ENCODE measurements at places on chromosomes 2 and 18.

DNA sequence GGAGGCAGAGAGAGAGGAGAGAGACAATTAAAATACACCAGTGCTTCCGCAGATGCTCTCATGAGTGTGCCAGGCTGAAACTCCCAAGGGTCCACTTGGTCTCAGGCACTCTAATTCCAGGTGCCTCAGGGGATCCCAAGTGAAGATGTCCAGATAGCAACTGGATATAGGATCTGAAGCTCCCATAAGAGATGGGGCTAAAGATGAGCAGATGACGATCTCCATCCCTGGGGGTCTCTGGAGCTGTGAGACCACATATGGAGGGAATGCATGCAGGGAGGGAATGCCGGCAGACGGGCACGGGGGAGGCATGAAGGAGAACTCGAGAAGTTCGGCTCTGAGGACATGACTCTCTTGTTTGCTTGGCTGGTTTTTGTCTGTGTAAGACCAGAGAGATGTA is 223.7 kb upstream of the RAB6C start:
- no peak for DNase-seq

- no peak for DNase-seq
Measured at GRCh38 chr2:161988589-161988988, 85.4 kb downstream of the DPP4 start.

- DNase-seq: no peak
Measured at GRCh38 chr18:35040638-35040987, 600 bp upstream of the MAPRE2 start.

DNA sequence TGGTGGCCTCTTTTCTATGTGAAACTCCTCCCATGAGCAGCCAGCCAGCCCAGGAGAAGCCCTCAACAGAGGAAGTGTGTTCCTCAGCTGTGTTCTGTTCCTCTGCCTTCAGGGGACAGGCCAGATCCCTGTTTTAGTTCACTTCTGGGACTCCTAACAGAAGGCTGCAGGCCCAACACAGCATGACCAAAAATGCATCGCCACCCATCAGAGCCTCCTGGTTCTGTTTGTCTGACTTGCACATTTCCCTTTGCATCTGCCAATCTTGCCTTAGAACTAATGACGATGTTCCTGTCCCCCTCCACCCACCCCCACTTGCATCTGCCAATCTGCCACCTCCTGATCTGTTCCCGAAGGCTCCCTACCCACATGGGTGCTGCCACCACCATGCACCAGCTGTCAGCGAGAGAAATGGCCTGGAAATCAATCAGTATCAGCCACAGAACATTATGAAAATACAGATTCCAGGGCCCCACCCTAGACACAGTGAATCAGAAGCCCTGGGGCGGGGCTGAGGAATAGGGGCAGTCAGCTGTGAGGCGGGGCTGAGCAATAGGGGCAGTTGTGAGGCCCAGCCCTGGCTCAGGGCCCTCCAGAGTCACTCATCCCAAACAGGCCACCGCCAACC is 51.0 kb downstream of the FAM168B start:
- DNase-seq: no peak

DNA sequence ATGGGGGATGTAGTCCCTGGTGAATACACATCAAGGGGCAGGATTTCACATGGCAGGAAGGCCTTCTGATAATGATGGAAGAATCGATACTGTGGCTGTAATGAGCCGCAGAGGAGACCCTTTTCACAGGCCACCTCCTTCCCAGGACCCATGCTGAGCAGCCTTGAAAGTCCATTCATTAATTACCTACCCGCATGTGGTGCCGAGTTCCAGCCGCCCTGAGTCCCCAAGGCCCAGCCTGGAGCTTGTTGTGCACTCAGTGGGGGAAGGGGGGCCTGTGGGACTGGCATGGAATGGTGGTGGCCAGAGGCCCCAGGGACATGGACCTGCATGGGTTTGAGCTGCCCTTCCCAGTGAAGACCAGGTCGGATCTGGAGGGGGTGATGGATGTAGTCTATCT is 25.5 kb downstream of the ASB18 start:
- DNase-seq: no peak

DNA sequence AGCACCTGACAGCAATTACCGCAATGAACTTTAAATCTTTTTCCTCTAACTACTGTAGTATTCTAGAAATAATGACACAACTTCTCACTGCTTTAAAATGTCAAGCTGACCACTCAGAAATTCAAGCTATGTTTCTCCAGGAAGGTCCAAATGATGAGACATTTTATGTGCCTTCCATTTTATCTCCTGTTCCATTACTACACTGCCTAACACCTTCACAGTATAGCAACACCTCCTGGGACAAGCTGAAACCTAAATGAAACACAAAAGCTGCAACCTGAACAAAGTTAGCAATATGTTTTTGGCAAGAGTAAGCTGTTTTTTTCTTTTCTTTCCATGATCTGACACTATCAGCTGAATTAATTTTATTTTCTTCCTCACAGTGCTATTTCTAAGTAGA is 81.9 kb downstream of the IKZF2 start:
- no peak for DNase-seq

DNA sequence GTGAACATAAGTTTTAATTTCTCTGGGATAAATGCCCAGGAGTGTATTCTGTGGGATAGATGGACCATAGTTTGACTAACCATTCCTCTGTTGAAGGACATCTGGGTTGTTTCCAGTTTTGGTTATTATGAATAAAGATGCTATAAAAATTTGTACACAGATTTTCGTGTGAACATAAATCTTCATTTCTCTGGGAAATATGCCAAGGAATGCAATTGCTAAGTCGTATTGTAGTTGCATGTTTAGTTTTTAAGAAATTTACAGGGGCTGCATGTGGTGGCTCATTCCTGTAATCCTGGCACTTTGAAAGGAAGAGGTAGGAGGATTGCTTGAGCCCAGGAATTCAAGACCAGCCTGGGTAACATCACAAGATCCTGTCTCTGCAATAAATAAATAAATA is 6.9 kb upstream of the SLC11A1 start:
- DNase-seq: no peak

- DNase-seq: no peak
Measured at GRCh38 chr18:63834471-63835113, 52.9 kb upstream of the SERPINB2 start.

DNA sequence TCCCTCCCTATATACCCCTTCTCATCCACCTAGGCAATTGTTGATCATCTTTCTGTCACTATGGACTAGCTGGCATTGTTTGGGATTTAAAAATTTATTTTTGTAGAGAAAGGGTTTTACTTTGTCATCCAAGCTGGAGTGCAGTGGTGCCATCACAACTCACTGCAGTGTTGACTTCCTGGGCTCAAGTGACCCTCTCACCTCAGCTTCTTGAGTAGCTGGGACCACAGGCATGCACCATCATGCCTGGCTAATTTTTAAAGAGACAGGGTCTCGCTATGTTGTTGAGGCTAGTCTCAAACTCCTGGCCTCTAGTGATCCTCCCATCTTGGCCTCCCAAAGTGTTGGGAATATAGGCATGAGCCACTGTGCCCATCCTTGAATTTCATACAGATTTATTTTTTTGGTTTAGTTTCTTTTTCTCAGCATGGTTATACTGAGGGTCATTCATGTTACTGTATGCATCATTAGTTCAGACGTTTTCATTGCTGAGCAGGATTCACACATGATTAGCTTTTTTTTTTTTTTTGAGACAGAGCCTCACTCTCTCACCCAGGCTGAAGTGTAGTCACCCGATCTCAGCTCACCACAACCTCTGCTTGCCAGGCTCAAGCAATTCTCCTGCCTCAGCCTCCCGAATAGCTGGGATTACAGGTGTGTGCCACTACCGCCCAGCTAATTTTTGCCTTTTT is 8.6 kb upstream of the PCARE start:
- no peak for DNase-seq

GRCh38 chr2:85180322-85181133 is 47.3 kb downstream of the TCF7L1 start:
- DNase-seq: no peak

- no peak for DNase-seq
Measured at GRCh38 chr2:157691695-157692094, 63.0 kb upstream of the ACVR1C start.

DNA sequence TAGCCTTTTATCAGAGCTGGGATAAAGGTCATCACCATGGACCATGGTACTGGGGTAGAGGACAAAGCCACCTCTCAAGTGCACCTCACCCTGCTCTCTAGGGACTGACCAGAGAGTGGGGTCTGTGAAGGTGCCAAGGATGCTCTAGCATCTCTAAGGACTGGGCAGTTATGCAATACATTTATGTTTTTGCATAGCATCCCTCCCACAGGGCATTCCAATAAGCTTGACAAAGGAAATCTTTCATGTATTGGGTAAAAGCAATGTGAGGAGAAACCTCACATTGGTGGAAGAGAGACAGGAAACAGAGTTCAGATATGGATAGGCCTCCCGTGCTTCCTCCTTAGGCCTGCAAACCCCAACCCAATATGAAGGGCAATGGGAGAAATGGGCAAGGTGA is 31.6 kb downstream of the STK39 start:
- no peak for DNase-seq

DNA sequence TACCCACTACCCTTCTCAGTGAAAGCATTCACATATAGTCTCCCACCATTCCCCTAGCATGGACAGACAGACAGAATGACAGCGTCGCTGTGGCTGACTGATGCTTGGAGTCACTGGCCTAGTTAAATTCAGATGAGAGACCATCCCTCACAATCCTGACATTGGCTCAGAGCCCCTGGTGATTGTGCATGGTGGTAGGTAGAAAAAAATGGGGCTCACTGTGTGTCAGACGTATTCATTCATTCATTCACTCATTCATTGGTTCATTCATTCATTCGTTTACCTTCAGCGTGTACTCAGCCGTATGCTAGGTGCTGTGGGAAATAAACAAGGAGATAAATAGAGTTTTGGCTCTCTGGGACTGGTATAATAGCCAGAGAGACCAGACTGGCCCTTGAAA is 94.8 kb upstream of the STPG4 start:
- no peak for DNase-seq

GRCh38 chr2:159183346-159183745 is 103.2 kb downstream of the WDSUB1 start:
- no peak for DNase-seq

GRCh38 chr2:48444404-48444803 is 85.5 kb upstream of the STON1 start:
- no peak for DNase-seq

GRCh38 chr2:228118940-228119339 is 62.5 kb downstream of the SPHKAP start:
- DNase-seq: no peak

DNA sequence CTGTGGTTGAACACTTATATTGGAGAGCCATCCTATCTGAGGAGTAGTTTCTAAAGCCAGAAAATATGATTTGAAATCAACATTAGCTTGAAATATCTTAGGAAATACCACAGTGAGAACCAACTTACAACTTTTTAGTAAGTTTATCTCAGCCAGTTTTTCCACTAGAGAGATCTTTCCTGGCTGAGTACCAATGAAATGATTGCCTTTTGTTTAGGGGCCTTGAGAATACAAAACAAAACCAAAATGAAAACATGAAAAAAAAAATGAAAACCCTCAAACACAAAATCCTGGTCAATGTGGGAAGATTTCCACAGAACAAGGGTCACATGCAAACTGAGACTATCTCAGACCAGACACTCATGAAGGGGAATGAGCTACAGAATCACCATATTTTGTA is 429.0 kb downstream of the SETBP1 start:
- DNase-seq: no peak

DNA sequence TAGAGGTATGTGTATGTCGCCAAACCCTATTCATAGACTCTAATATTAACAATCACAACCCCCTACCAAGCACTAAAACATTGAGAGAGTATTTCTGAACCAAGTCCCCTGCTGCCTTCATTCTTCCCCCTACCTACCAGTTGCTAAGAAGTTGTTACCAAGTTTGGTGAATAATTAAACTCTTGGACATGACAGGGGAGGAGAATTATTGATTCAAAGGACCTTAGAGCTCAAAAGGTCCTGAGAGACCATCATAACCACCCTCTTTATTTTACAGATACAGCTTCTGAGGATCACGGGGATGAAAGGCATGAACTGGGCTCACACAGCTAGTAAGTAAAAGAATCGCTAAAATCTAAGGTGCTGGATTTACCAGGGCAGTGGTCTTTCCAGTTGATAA is 204.1 kb downstream of the PIK3C3 start:
- DNase-seq: no peak

GRCh38 chr2:142954493-142954892 is 77.0 kb downstream of the KYNU start:
- no peak for DNase-seq

GRCh38 chr2:229445019-229445418 is 173.9 kb upstream of the PID1 start:
- no peak for DNase-seq

DNA sequence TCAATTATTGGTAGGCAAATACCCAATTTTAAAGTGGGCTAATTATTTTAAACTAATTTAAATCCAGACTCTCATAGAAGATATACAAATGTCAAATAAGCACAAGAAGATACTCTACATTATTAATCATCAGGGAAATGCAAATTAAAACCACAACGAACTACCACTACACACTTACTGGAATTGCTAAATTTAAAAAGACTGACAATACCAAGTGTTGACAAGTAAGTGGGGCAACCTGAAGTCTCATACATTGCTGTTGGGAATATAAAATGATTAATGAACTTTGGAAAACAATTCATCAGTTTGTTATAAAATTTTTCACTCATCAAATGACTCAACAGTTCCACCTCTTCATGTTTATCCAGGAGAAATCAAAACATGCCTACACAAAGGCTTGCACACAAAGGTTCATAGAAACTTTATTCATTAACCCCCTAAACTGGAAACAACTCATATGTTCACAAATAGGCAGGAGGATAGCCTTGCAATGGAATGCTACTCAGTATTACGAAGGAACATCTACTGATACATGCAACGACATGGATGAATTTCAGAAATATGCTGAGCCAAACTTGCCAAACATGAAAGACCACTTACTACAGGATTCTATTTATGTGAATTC is 120.8 kb downstream of the MCFD2 start:
- DNase-seq: no peak

DNA sequence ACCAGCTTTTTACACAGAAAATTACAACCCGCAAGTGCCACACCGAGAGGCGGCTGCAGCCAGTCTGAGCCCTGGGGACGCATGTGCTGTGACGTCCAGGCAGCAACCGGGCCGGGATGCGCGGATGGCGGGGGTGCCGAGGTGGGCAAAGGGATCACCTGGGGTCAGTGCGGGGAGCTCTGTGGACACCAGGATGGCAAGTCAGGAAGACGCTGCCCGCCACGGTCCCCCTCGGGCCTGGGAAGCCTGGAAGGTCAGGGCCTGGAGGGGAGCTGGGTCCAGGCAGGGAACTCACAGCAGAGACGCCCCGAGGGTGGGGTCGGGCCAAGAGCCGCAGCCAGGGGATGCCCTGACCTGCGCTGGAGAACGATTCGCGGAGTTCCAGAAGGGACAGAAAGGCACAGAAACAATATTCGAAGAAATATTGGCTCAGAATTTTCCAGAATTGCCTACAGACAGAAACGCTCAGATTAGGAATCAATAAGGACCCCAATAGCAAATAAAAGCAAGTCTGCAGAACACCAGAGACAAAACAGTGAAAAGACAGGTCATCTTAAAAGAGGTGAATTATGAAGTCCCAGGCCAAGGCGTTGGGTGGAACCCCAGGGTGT is 11.7 kb upstream of the KIF1A start:
- peak; percentile 19 for DNase-seq
